ENCODE measurements at places on chromosomes 1 and 21.

DNA sequence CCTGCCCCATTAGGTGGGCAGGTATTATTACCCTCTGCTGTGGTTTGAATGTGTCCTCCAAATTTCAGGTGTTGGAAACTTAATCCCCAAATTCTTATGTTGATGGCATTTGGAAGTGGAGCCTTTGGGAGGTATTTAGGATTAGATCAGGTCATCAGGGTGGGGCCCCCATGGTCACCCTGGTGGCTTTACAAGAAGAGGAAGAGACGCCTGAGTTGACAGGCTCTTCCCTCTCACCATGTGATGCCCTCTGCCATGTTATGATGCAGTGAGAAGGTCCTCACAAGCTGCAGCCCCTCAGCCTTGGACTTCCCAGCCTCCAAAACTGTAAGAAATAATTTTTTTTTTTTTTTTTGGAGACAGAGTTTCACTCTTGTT lies 8.8 kb upstream of the THEMIS2 start:
- DNase-seq = no peak

DNA sequence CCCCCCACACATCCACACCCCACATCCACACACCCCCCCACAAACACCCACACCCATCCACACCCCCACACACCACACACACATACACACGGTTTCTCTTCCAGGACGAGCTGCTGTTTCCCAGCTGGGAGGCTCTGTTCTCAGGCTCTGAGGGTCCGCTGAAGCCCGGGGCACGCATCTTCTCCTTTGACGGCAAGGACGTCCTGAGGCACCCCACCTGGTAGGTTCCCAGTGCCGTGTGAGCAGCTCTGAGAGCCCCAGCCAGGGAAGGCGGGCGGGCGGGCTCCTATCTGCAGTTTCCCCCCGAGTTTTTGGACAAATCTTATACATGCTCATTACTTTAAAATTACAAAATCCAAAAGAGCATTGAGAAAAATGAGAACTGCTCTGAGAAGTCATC lies 31.2 kb downstream of the SLC19A1 start:
- no peak for DNase-seq

DNA sequence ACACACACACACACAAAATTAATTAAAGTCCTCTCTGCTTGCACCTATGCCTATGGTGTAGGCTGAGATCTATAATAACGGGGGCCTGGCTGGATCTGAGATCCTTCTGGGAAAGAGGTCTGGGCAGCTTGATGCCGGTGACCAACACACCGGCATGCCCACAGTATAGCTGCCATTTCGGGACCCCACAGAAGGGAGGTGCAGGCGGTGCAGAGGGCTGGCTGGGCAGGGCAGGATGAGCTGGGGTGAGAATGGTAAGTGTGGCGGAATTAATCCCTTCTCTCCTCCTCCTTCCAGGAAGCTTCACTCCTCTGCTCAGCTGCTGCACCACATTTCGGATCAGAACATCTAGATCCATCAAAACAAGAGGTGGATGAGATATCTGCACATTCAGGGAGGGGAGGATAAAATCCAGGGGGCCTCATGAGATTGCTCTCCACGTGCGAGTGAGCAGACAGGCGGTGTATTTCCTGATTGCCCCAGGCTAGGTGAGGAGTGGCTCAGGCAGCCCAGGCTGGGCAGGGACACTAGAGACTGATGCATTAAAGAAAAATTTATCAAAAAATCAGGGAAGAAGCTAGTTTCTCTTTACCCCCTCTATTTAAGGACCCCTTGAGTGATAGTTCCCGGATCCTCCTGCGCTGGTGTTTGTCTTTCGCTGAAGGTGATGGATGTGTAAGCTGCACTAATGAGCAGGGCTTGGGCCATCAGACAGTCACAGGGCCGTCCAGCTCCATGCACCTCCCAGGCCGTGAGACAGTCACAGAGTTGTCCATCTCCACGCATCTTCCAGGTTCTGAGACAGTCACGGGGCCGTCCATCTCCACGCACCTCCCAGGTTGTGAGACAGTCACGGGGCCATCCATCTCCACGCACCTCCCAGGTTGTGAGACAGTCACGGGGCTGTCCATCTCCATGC lies 449.9 kb downstream of the PTPRU start:
- no peak for DNase-seq

GRCh38 chr1:222107267-222107666 lies 365.4 kb upstream of the DUSP10 start:
- DNase-seq = no peak

GRCh38 chr21:42175110-42175710 lies 43.7 kb upstream of the ABCG1 start:
- no peak for DNase-seq

DNA sequence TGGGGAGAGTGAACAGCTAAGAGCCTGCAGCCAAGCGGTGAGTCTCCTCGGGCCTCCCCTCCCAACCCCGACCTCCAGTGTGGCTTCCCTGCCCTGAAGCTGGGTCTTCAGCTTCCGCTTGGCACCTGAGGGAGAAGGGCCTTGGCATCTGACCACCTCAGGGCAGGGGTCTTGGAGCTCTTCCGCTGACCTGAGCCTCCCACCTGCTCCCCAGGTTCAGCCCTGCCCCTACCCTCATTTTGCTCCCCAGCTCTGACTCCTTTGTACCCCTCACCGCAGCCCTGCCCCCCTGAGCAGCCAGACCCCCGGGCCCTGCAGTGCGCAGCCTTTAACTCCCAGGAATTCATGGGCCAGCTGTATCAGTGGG lies 4.9 kb downstream of the ADAMTSL4 start:
- no peak for DNase-seq

DNA sequence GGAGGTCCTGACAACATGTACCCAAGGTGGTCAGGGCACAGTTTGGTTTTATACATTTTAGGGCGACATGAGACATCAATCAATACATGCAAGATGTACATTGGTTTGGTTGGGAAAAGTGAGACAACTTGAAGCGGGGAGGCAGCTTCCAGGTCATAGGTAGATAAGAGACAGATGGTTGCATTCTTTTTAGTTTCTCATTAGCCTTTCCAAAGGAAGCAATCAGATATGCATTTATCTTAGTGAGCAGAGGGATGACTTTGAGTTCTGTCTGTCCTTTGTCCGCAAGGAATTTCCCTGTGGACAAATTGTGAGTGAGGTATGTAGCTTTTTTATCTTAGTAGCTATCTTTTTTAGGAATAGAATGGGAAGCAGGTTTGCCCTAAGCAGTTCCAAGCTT lies 10.5 kb upstream of the RBM15 start:
- DNase-seq = no peak

DNA sequence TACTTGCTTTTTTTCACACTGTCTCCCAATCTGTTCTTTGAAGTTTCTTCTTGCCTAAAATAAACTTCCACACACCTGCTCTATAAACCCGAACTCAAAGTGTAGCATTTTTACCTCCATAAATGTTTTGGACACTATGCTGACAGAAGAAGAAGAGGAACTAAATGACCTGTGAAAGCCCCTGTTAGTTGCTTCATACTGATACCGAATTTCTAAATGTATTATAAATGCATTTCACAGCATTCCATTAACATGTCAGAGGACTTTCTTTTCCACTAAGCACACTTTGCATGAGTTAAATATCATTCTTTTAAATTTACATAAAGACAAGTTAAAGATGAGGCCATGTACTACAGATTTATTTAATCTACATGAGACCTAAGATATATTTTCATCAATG lies 281.0 kb downstream of the SMYD3 start:
- DNase-seq = no peak

DNA sequence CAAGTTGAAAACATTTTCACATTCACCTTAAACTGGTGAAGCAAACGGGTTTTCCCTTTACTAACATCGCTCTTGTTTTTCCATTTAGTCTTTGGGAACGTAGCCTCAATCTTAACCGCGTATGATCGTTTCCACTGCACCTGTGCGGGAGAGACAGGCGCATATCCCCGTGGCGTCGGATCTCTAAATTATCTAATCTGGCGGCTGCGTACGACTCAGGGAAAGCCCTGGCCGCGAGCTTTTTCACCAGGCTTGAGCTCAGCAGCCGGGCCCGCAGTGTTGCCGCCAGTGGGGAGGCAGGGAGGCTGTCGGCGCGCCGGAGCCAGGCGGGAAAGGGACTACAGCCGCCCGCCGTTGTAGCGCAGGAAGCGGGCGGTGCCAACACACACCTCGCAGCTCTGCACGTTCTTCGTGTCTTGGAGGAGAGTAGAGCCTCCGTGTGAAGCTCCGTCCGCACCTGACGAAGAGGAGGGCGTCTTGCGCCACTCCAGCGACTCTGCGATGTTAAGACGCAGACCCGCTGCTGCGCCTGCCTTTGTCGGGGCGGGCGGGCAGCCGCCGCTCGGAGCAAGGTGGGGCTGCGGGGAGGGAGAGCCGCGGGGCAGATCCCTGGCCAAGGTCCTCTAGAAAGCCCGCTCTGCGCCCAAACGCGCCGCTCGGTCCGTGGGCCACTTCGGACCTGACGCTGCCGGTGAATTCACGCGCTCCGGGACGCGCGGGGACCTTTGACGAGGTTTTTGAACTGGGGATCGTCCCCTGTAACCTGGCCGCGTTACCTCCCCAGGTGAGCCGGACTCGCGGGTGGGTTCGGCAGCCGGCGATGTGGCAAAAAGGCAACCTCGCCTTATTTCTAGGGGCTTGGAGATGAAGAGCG lies 18.5 kb upstream of the TBX15 start:
- DNase-seq = no peak

GRCh38 chr21:24046829-24047443 lies 1560.3 kb downstream of the MRPL39 start:
- no peak for DNase-seq

GRCh38 chr1:10779201-10779600 lies 17.2 kb downstream of the CASZ1 start:
- DNase-seq = no peak

DNA sequence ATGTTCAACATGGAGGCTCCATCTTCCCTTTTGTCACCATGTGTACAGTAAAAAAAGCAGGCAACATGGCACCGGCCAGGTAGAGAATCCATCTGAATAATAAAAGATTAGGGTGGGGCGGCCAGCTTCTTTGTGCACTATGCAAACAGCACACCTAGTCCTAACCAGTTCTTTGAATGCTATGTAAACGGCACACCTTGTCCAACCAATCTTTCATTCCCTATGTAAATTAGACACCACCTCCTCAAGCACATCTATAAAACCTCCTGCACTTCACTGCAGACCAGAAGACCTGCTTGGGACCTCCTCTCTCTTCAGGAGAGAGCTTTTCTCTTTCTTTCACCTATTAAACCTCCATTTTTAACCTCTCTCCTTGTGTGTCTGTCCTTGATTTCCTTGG lies 28.2 kb downstream of the TFB2M start:
- no peak for DNase-seq

DNA sequence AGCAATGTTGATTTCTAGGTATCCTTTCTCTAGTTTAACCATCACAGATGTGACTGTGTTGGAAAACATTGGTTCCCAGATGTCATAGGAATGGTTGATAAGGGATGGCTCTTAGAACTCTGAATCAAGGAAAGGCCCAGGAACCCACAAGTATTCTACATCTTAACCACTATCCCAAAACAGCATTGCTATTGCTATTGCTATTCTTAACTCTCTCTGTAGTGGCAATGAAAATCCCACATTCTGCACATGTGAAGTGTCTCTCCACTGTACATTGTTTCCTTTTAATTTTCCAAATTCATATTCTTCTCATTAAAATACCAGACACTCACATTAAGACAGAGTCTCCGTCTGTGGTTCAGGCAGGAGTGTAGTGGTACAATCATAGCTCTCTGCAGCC lies 420.4 kb upstream of the RUNX1 start:
- DNase-seq = no peak

- DNase-seq = no peak
Measured at GRCh38 chr1:150352866-150353265, 11.1 kb upstream of the RPRD2 start.

DNA sequence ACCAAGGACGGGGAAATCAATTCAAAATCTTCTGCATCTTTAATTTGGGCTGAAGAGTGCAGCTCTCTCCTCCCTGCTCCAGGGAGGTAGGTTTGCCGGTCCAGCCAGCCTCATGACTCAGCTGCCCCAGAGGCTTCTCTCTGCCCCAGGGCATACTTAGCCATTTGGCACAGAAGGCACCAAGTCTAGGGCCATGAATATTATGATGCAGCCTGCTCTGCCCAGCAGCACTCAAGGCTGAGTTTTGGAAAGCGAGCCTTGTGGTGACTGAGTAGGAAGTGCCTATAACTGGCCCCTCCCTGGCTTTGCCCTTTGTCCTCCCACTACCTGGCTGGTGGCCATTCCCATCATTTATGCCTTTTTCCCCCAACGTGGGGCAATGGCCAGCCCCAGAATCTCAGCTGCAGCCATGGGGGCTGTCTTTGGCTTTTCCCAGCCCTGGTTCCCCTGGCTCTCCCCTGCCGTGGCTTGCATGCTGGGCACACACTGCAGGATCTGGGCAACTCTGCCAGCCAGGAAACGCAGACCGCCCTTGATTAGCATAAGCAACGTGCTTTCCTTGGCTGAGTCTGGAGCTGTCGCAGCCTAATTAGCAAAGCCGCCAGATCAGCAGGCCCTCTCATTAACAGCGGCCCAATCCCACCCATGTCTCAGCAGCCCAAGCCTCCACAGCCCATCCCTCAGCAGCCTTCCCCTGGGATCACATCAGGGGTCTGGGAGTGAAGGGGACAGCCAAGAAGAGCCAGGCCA lies 258.6 kb upstream of the TMEM51 start:
- no peak for DNase-seq

- peak; percentile 88 for DNase-seq
Measured at GRCh38 chr1:28232558-28233263, at the start of gene DNAJC8. Gene DNAJC8 (minus strand): TSS chr1:28233029. CDS start chr1:28232998, 31 bp downstream.

GRCh38 chr1:99784809-99785255 lies 18.4 kb upstream of the FRRS1 start:
- DNase-seq = no peak

DNA sequence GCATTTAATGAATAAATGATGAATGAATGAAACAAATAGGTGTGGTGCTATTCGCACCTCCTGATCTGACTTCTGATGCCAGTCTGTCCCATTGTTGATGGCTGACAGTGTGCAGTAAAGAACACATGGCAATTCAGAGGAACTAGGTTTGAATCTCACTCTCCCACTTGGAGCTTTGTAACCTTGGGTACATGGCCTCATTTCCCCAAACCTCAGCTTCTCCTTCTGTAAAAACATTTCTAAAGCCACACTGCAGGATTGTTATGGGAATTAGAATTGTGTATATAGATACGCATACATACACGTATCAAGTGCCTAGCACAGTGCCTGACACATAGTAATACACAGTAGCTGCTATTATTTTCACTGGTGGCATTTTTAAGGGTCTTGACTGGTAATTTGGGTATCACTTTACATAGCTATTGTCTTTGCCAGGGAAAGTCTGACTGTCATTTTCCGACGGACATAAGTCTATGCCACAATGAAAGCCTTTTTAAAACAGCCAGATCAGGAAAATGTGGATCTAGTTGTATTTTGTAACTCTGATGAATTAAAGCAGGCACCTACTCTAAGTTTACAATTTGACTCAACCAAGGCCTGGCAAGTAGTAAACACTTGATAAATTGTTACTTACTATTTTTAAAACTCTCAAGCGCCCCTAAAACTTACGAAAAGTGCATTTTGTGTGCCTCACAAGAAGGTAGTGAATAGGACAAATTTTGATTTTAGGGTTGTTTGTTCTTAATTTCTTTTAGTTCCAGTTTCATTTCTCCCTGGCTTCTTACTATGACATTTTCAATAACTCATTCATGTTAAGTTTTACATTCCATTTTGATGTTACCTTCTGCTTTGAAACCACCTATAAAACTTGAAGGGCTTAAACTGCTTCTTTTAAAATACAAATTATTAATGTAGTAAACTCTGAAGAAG lies 164.4 kb downstream of the SDCCAG8 start:
- no peak for DNase-seq
